ENCODE measurements at places on chromosomes 12 and 14. TPM values are rescaled to one million over a fixed set of nuclear protein-coding genes. Genes with fewer than 3 reads are reported as not detected.

Gene TEX52
- total RNA-seq = not detected

Gene RFX4
- 0.11 TPM for total RNA-seq

Gene SLC6A12
- 4.0 TPM for total RNA-seq

Gene IRAK3
- total RNA-seq = 12.0 TPM

Gene HOXC10
- total RNA-seq = not detected

Gene IAPP
- not detected for total RNA-seq

Gene LTB4R2
- total RNA-seq = 6.9 TPM

Gene FKBP3
- total RNA-seq = 73.9 TPM

Gene TBC1D30
- total RNA-seq = 17.1 TPM

Gene SCAF11
- total RNA-seq = 191 TPM

Gene TBX3
- total RNA-seq = 13.9 TPM

Gene SRP54
- 107 TPM for total RNA-seq

Gene CYP46A1
- total RNA-seq = 5.4 TPM

Gene CCDC196
- total RNA-seq = not detected

Gene PGAM5
- total RNA-seq = 16.2 TPM

Gene TMEM233
- 0.49 TPM for total RNA-seq

Gene DBX2
- 0.22 TPM for total RNA-seq

Gene DDN
- 1.0 TPM for total RNA-seq

Gene PZP
- not detected for total RNA-seq

Gene SLC24A4
- 8.5 TPM for total RNA-seq

Gene KLHL42
- total RNA-seq = 48.0 TPM

Gene GLT1D1
- 8.6 TPM for total RNA-seq

Gene CLEC6A
- 0.27 TPM for total RNA-seq

All from camera-type eye (tissue), 1 donor.